ENCODE measurements at places on chromosomes 6 and 20.

- DNase-seq, result no peak
Measured at GRCh38 chr6:144467172-144467762, 182.1 kb downstream of the UTRN start.

DNA sequence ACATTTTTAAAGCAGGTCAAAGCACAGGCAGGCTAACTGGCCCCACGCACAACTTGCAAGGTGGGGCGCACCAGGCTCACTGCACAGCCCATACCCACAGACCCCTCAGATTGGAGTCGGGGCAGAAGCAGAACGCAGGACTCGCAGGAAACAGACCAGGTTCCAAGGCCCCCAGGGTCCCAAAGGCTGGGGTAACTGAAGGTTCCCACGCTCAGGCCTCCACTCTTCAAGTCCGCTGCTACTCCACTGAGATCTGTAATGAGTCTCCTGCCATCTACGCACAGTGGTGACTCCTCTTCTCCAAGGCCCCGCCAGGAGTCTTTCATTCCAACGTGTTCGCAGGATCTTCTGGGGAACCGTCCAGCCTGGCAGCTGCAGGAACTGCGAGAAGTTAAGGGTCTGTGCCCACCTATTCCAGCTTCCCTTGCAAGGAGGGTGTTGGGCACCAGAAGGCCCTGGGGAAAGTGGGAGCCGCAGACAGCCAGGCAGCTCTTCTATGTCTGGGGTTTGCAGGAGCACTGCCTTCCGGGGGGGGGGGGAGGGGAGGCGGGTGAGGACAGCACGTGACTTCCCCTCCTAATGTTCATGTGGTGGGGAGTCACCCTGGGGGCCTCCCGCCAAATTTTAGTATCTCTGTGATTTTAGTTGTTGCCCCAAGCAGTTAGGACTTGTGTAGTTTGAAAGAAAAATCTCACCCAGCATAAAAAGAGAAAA lies 2.0 kb upstream of the TAF4 start:
- DNase-seq, result no peak

- DNase-seq, result no peak
Measured at GRCh38 chr20:11838076-11838636, 79.5 kb upstream of the BTBD3 start.

GRCh38 chr6:1082285-1082935 lies 229.5 kb upstream of the FOXQ1 start:
- no peak for DNase-seq

- DNase-seq, result no peak
Measured at GRCh38 chr20:37657924-37658804, 35.7 kb upstream of the CTNNBL1 start.

- no peak for DNase-seq
Measured at GRCh38 chr6:13920552-13920951, 4.2 kb upstream of the RNF182 start.

DNA sequence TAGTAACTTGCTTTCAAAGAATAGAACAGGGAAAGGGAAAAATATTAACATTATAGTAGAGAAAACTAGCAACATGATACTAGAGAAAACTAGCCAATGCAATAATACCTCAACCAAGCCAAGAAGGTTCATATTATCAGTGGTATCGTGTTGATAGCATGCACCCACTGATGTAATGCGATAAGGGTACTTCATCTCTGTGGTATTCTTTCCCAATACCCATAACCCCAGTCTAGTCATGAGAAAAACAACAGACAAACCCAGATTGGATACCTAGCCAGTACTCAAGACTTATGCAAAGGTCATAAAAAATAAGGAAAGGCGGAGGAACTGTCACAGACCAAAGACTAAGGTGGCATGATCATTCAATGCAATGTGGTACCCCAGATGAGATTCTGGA lies 21.0 kb downstream of the BLOC1S5 start:
- DNase-seq, result no peak

GRCh38 chr6:98036344-98036923 lies 753.4 kb upstream of the MMS22L start:
- no peak for DNase-seq

- DNase-seq, result no peak
Measured at GRCh38 chr6:107732461-107732860, 91.7 kb downstream of the SCML4 start.
